ENCODE measurements at places on chromosomes 3 and 15.

GRCh38 chr15:26640601-26641000, 132.3 kb downstream of the GABRB3 start:
- no peak for DNase-seq

DNA sequence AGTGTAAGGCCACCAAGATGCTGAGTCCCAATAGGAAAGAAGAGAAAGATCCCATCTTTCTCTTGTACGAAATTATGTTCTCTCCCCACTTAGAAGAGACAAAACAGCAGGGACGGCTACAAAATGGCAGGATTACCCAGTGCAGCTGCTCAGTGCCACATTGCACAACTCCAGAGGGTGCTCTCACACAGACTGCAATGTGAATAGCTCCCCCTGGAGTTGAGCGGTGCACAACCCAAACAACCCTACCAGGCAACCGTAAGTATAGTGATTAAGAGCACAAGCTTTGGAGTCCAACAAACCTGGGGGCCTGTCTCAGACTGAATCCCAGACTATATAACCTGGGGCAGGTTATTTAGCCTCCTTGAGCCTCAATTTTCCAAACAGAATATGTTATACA, 3.1 kb upstream of the BHLHE40 start:
- peak; percentile 43 for DNase-seq

DNA sequence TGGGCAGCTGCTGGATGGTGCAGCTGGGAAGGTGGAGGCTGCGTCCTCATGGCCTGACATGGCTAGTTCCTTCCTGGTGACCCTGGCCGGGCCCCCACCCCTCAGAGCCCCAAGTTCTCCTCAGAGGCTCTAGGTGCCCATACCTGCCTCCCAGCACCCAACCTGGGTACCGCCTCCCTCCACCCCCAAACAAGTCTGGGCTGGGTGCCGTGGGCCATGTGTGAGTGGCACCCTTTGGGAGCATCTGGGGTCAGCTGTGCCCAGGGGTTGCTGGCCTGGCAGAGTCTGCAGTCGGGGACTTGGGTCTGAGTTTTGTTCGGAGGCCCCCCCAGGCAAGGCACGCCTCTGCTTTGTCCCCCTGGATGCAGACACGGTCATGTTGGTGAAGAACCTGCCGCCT, 10.5 kb downstream of the PLXNA1 start:
- DNase-seq, result no peak

- no peak for DNase-seq
These were observed 77.7 kb upstream of the LIMD1 start for GRCh38 chr3:45516829-45517228.

DNA sequence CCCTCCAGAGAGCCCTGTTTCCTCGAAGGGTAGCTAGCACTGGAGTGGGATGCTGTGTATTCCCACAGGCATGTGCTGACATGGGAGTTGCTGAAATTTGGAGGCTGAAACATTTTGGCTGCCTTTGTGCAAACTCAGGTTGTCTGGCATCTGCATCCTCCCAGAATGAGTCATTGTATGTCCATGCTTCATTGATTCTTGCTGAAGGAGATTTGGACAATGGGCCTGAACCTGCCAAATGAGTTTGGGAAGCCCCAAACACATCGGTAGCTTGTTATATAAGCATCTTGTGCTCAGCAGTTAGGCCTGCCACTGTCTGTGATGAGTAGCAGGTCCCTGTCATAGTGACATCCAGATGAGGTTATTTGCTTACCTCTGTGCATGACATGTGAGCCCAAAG, 160.0 kb downstream of the IL5RA start:
- DNase-seq, result no peak

DNA sequence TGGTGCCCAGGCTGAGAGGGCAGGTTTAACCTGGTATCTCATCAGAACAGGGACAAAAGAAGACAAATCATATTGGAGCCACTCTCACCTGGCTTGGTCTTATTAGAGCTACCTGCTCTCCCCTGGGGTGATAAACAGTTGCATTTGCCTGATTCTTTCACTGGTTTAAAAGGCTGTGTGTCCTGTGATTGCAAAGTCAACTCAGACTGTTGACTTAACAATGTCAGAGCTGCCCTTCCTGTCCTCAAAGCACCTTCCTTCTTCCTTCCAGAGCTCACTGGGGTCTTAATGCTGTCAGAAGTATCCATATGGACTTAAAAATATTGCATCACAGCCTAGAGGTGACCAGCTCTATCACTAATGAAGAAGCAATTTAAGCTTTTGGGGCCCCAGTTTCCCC, 50.5 kb upstream of the MINAR1 start:
- DNase-seq, result no peak

DNA sequence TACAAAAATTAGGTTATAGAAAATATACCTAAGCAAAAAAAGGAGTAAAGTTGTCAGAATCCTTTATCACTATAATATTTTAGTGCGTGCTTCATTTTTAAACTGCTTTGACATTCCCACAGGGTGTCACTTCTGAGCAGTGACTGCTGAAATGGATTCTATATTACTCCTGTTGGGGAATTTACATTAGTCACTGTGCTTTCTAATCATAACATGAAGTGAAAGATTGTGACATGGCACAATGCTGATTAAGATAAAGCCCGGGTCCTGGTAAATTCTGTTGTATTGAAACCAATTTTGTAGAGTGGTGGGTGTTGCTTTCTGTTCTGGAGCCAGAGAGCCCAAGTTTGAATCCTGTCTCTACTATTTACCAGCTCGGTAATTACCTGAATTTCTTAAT, 36.4 kb upstream of the EHHADH start:
- DNase-seq, result no peak

DNA sequence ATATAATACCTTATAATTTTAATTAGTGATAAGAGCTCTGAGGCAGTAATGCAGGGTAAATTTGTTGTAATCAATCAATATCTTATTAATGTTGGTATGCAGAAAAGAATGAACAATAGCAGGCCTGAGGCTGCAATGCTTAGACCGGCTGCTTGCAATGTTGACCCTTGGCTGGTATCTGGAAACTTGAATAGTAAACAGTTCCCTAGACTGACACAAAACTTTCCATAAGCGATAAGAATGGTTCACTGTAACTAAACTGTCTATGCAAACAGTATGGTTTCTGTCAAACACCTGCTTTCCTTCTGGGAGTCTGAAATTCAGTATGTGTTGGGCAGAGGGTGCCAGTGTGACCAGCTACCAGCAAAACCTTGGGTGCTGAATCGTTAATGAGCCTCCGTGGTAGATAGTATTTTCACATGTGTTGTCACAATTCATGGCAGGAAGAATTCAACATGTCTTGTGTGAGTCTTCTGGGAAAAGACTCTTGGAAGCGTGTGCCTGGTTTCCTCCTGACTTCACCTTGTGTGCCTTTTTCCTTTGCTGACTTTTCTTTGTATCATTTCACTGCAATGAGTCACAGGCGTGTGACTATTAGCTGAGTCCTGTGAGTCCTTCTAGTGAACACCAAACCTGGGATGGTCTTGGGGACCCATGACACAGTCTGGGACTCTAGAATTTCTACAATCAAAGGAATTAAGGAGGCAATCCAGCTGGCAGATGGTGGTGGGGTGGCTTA, 30.7 kb upstream of the CLRN1 start:
- no peak for DNase-seq

GRCh38 chr3:184506561-184506991, 55.0 kb upstream of the EPHB3 start:
- no peak for DNase-seq

DNA sequence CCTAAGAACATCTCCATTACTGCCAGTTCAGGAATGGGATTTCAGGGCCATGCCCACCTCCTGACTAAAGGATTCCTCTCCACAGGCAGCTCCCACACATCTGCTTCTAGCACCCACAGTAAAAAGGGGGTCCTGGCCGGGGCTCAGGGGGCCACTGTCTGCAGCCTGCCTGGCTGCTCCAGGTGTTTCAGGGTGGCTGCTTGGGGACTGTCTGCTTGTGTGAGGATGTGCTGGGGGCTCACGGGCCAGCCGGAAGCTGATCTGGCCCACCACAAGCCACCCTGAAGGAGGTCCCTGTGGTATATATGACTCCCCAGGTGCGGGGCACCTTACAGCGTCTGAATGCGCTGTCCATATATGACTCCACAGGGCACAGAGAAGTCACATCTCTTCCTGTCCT, 135.4 kb downstream of the NSMCE3 start:
- DNase-seq, result no peak

DNA sequence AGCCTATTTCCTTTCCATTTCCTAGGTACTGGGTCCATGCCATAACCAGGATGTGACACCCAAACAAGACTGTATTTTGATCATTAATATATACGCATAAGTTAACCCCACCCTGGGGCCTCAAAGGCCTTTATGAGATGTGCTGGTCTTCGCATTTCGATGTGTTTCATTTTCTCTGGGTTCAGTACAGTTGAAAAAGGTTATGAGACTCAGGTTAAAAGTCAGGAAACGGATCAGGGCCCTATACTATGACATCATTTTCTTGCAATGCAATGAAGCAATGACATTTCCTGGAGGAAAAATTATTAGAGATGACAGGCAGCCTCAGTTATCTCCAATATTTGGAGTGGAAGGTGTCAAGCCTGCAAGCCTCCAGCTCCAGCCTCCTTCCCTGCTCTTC, 31.7 kb downstream of the TMEM212 start:
- DNase-seq, result peak; percentile 54

DNA sequence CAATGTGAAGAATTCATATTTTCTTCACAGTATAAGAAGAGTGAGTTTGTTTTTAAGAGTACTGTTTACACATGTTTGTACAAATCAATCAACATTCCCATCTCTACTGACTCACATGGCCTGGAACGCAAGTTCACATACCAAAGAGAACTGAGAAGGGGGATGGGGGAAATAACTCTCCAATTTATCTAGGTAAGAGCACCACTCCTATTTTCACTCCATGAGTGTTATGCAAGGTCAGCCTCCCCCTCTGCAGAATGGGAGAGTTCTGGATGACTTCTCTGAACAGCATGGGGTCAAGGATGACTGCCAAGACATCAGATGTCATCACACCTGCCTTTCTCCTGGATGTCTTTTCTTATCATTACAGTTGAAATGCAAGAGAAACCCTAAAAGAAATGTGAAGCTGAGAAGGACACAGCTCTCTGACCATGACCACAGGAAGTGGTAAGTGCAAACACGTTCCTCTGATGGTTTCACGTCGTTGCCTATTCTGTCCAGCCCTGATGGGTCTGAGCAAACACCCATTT, 95.2 kb downstream of the SEMA6D start:
- DNase-seq, result no peak

DNA sequence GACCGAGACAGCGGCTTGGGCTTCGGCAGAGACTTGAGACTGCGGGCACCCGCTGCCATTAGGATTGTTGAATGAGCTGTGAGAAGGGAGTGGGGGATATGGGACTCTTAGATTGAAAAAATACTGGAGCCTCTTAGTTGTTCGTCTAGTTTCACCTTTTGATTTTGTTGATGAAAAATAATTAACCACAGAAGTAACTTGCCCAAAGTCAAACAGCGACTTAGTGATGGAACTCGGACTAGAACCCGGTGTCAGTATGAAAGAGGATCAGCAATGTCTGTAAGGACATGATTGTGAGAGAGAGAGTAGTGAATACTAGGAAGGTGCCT, 510 bp upstream of the GOLGB1 start:
- DNase-seq, result no peak

DNA sequence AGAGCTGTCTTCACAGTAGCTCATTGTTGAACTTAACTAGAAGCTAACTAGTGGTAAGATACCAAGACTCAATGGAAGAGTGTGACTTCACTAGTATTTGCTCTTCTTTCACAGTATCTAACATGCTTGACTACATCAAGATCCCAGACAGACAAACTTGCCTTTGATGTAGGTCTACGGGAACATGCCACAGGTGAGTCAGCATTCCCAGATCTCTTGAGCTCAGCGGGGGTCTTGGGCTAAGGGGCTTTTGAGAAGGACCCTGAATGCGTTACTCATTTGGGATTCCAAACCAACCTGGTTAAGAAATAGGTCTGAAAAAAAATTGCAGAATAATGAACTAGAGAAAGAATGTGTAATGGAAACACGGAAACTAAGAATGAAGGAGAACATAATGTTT, 222.4 kb downstream of the RYR3 start:
- no peak for DNase-seq

DNA sequence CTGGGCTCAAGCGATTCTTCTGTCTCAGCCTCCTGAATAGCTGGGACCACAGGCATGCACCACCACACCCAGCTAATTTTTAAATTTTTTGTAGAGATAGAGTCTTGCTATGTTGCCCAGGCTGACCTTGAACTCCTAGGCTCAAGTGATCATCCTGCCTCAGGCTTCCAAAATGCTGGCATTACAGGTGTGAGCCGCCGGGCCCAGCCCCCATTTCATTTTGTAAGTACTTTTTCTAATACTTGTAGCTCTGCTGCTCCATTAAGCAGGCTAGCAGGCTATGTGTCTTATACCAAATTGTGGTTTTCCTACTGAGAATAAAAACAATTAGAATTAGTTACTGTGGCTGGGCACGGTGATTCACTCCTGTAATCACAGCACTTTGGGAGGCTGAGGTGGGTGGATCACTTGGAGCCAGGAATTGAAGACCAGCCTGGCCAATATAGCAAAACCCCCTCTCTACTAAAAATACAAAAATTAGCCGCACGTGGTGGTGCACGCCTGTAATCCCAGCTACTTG, 22.4 kb downstream of the NIPA1 start:
- DNase-seq, result no peak

- no peak for DNase-seq
These were observed 8.4 kb upstream of the NMB start for GRCh38 chr15:84666373-84666772.

GRCh38 chr15:42858540-42858939, 62.0 kb downstream of the TTBK2 start:
- DNase-seq, result no peak

DNA sequence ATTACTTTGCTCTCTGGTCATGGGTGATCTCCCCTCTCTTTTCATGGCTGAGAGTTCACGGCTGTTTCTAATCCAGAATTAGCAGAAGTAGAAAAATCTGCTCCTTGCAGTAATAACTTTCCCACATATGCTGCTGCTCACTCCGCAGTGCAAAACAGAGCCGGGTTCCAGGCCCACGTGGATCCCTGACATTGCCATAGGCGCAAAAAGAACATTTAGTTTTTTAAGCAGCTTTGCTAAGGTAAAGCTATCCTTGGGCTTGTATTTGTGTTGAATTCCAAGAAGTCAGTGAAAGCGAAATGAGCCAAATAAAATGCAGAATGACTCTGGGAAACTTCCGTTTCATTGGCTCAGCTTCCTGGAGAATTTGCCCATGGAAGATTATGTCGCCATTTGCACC, 633.7 kb upstream of the SUCLG2 start:
- DNase-seq, result no peak

GRCh38 chr15:99135194-99135593, 30.3 kb downstream of the SYNM start:
- DNase-seq, result no peak
